ENCODE measurements at places on chromosomes 5 and 9.

DNA sequence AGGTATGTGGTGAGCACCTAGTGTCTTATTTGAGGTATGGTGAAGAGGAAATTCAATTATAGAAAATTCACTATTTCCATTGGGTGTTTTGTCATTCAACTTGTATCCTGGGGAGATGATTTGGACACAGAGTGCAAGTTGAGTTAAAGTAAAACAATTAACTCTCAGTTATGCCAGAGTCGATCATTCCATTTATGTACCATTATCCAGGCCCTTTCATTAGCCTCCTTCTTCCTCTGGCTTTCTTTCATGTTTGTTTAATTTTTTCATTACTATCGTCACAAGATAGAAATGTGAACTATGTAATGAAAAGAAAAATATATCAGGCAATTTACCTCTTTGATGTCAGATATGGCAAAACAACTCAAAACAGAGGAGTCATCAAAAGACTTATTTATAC lies 1347.2 kb upstream of the NUDT12 start:
- no peak for DNase-seq

- no peak for DNase-seq
Measured at GRCh38 chr5:177448244-177448950, 1.8 kb downstream of the PRR7 start.

- DNase-seq = no peak
Measured at GRCh38 chr5:41356786-41357185, 143.5 kb upstream of the C6 start.

GRCh38 chr5:20524991-20525529 lies 537.1 kb upstream of the CDH18 start:
- no peak for DNase-seq

DNA sequence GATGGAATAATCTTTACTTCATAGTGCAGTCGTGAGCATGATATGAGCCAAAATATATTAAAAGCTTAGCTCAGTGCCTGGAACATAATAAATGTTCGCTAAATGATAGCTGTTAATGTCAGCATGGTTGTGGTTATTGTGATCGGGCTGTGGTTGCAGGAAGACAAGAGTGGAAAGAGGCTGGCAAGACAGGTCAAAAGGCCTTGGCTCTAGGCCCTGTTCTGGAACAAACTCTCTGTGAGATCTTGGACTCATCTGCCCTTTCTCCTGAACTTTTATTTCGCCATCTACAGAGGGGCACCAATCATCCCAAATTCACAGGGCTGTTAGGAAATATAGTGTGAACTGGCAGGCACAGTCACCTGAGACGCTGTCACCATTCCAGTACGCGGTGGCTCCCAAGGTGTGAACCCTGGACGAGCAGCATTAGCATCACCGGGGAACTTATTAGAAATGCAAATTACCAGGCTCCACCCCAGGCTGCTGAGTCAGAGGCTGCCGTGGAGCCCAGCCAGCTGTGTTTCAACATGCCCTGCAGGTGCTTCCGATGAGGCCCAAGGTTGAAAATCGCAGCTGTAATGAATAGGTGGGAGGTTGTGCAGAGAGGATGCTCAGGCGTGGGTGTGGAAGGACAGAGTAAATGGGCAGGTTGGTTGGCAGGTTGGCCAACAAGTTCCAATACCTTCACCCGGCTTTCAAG lies 50.2 kb upstream of the SAP30L start:
- DNase-seq = no peak

DNA sequence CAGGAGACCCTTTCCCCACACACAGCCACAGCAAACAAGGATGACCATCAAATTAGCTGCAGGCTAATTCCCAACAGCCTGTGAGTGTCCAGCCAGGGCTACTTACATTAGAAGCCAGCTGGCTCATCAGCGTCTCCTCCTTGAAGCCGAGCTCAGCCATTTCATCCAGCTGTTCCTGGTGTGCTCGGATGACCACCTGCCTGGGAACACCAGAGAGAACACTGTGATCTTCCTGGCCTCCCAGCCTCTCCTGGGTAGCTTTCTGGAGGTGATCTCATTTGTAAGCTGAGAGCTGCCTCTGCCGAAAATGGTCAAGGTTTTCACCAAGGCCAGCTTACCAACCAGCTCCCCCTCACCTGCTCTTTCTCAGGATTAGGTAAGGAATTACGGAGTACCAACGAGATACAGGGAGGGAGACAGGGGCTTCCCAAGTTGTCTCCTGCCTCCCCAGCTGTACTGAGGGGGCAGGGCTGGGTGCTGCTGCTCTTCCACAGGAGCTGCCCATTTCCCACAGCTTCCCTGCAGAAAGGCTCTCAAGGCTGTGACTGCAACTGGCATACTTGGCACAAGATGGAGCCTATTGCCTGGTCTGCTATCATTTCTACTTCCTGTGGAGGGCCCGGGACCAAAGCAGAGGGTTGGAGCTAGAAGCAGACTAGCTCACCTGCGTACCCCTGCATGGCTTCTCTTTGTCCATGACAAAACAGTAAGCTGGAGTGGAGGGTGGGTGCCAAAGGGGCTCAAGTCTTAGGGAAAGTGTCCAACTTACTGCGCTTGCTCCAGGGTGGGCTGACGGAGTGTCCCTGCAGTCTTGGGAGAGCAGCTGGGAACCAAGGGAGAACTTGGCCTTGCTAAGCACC lies 73.9 kb downstream of the KIF24 start:
- DNase-seq = peak; percentile 50

- DNase-seq = no peak
Measured at GRCh38 chr5:6482735-6483134, 34.1 kb downstream of the UBE2QL1 start.

GRCh38 chr9:94464790-94465189 lies 90.1 kb upstream of the PCAT7 start:
- no peak for DNase-seq

DNA sequence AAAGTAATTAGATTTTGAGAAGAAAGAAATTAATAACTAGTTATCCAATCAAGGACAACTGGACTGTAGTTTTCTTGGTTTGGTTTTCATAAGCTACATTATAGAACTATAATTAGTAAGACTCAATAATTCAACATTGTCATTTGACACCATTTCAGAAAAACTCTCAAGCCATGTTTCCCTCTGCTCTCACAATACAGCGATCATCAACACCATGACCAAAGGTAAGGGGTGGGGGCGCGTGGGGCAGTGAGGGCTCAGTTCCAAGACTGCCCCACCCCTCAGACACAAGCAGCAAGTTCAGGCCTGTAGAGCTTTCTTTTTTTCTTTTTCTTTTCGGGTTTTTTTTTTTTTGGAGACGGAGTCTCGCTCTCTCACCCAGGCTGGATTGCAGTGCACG lies 6.4 kb downstream of the CMBL start:
- DNase-seq = no peak

GRCh38 chr5:150196986-150197385 lies 7.1 kb downstream of the SLC6A7 start:
- no peak for DNase-seq

DNA sequence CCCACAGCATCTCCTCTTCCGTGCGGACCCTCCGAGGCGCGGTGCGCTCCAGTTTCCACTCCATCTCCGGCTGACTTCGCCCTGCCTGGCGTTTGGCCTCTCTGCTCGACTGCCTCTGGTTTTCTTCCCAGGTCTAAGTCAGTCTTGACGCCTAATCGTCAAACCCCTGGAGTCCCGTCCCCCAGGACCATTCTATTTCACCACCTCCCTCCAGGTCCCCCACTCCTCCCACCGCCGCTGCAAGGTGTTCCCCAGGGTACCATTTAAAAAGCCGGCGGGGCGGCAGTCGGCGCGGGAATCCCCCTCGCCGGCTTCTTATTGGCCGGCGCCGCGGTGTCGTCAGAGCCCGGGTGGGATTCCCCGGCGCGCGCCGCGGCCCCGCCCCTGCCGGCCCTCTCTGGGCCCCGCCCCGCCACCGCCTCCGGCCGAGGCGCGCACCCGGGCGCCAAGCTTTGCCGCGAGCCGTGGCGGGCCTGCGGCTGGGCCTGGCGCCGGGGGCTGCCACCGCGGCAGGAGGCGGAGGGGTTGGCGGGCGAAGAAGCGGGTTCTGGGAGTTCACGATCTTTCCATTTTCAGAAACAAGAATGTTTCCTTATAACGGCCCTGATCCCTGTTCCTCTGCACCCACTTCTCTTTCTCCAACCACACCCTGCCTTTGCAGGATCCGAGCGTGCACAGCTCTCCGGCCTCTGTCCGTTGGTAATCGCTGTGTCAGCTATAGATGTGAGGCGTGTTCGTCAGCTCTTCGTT lies at the start of gene CDC20B:
Gene CDC20B, minus strand, starts transcription at position 241 of the 750 bp plus-strand sequence. Its CDS starts 177 bp downstream, at position 64.
- DNase-seq = peak; percentile 74
